Fibroblast of skin of left quadriceps (primary cell): ENCODE measurements at places on chromosomes 5 and 9.

GRCh38 chr5:175181331-175181730 lies 262.7 kb downstream of the DRD1 start:
- DNase-seq: no peak

DNA sequence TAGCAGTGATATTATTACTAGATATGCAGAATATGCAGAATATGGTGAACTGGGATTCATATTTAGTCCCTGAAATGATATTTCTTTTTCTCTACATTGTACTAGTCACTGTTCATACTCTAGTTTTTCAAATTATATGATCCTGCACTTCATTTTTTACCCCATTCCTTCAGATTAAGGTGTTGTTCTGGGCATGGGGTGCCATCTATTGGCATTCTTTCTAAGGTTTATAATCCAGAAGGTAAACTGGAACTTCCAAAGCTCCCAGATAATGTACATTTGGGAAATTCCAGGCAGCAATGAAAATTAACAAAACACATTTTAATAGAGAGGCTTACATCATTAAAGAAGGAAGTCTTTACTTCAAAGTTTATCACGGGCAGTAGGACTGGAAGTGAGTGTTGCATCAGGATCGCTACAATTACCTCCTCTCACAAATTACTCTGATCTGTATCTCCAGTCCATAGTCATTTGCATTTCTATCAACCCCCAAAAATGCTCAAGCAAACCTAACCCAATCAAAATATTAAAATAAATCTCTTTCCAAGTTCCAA lies 12.5 kb downstream of the RFX3 start:
- DNase-seq: no peak

DNA sequence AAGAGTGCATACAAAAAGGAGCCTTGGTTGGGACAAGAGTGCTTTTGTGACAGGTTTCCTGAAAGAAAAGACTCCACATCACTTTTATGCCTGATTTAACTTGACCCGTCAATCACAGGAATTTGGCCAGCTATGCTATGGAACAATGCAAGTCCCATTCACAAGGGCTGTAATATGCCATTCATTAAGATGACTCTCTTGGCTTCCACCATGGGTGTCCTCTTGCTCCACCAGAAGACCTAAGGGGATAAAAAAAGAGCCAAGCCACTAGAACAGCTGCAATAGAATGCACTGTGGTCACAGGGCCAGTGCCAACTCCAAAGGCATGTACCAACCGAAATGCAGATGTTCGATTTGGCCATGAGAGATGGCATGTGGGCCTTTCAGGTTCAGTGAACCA lies 480.1 kb upstream of the MPDZ start:
- DNase-seq: no peak

- DNase-seq: no peak
Measured at GRCh38 chr9:120104771-120105170, 475.2 kb downstream of the CDK5RAP2 start.

GRCh38 chr9:71743217-71743705 lies 25.1 kb downstream of the CEMIP2 start:
- no peak for DNase-seq

GRCh38 chr5:76874088-76874581 lies 24.3 kb downstream of the S100Z start:
- DNase-seq: no peak

DNA sequence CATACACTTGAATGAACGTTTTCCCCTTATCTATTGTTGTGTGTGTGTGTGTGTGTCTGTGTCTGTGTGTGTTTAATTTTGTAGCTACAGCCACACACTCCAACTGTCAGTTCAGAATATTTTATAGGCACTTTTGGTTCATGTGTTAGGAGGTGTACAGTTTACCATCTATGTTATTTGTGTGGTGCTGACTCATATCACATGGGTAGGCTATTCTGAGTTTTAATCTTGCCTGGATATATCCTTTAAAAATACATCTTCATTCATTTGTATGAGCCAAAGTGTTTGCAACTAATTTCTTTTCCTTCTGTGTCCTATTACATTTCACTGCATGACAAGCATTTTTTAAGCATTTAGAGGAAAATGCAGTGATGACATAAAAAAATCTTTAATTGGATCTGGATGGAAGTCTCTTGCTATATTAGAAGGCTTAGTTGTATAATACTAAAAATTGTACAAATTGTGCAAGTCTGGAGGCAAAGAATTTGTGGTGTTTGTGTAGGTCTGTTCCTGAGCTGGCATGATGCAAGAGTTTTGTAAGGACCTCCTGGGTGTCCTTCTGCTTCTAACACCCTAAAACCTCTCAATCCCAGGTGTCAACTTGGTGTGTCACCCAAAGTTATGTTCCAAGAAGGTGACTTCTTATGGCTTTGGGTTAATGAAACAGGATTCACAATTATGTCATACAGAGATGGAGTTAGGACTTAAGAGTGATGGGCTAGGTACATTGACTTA lies 52.4 kb upstream of the HMHB1 start:
- DNase-seq: peak; percentile 34

DNA sequence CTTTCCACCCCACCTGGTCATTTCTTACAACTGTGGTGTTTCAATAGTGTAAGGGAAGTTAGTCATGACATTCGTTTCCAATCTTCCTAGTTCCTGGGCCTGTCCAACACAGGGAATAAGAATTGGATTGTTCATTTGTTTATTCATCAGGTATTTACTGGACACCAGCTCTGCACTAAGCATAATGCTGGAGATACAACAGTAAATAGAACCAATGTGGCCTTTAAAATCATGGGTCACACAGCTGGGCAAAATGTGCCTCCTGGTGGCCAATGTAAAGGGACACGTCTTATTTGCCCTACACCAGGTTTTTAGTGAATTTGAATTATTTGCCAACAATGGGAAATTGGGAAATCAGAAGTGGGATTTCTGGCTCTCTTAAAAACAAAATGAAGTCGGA lies 10.4 kb downstream of the ABLIM3 start:
- no peak for DNase-seq

DNA sequence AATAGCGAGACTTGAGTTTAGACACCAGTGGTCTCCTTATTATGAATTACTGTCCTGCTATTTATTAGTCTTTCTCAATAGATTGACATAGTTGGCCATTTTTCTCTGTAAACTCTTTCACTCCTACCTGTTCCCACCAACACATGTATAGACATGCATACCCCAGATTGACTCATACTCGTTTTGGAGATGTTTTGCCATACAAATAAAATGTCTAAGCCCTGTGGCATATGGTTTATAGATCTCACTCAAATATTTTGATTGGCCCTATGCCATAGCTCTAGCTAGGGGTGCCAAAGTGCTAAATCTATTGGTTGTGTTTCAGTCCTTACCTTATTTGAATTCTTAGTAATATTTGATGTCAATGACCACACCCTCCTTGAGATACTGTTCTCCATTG lies 42.3 kb downstream of the CAMK4 start:
- DNase-seq: no peak
